ENCODE measurements at places on chromosomes 4 and X. TPM values are rescaled to one million over a fixed set of nuclear protein-coding genes. Genes with fewer than 3 reads are reported as not detected.

Gene COPS4
- total RNA-seq = 79.3 TPM

DNA sequence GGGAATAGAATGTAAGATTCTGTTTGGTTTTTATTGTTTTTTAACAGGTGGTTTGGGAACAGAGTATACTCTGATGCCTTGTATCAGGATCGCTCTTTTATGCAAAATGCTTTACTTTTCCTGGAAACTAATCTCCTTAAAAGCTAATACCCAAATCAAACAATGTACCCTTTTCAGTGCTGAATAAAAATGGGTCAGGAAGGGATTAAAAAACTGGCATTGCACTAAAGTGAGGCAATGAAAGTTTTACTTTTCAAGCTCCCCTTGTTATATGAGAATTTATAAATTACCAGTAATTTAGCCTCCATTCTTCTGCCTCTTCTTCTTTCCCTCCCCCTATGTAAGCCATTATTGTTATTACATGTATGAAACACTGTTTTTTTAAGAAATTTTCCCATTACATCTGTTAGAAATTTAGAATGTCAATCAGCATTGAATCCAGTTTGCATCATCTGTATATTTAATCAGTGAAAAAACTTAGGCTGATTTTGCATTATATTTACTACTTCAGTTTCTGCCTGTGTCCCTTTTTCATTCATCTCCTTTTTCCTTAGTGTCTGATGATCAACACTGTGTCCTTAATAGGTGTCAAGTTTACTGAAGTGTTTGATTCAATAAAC, 89.7 kb upstream of the NPNT start:
- DNase-seq = no peak
- no peaks in the 10 kb centered on the region for H3K36me3 ChIP-seq
- H3K4me1 ChIP-seq = peaks cover 13% of the 10 kb centered on the region
- H3K27me3 ChIP-seq = no peaks in the 10 kb centered on the region

- no peak for DNase-seq
- H3K27me3 ChIP-seq = peaks cover 3% of the 10 kb centered on the region
- peaks cover 6% of the 10 kb centered on the region for H3K4me1 ChIP-seq
- H3K36me3 ChIP-seq = no peaks in the 10 kb centered on the region
Observed at GRCh38 chrX:46670316-46670715, 88.6 kb downstream of the SLC9A7 start.

Gene XAGE1B
- not detected for total RNA-seq

- H3K4me1 ChIP-seq = peaks cover 13% of the 10 kb centered on the region
- H3K4me3 ChIP-seq = peak overlapping the region; percentile 41
- peak; percentile 55 for DNase-seq
- H3K36me3 ChIP-seq = no peaks in the 10 kb centered on the region
Observed at GRCh38 chr4:159206427-159206871, 103.6 kb downstream of the RAPGEF2 start.

GRCh38 chr4:145861336-145862318, 77.0 kb downstream of the ZNF827 start:
- H3K4me3 ChIP-seq = no peak overlapping the region
- no peak for DNase-seq
- no peaks in the 10 kb centered on the region for H3K27me3 ChIP-seq
- no peak overlapping the region for H3K27ac ChIP-seq

Gene DCX
- not detected for total RNA-seq

Gene BTK
- not detected for total RNA-seq

Gene MAP7D2
- total RNA-seq = under 0.01 TPM

- peak overlapping the region; percentile 35 for H3K27ac ChIP-seq
- peak; percentile 93 for DNase-seq
- no peak overlapping the region for H3K4me3 ChIP-seq
- H3K36me3 ChIP-seq = no peaks in the 10 kb centered on the region
Observed at GRCh38 chr4:114015444-114015899, 36.0 kb upstream of the ARSJ start.

Gene F8A3
- 0.88 TPM for total RNA-seq

Gene NALF2
- not detected for total RNA-seq

DNA sequence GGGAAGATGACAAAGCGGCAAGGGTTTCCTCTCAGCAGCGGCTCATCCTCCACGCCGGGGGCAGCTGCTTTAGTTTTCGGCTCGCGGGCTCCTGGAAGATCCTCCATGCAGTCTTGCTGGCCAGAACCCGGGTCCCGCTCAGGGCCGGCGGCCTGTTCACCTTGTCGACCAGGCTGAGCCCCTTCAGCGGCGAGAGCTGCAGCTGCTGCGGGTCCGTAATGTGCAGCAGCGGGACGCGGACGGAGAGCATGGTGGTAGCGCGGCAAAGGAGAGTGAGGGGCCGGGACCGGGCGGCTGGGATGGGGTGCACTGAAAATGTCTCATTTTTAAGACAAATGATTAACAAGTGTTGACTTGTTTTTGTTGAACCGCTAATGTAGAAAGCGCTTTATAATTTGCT, 33.2 kb downstream of the EFHC2 start:
- no peak overlapping the region for H3K27ac ChIP-seq
- no peaks in the 10 kb centered on the region for H3K27me3 ChIP-seq
- no peaks in the 10 kb centered on the region for H3K36me3 ChIP-seq
- H3K4me1 ChIP-seq = no peaks in the 10 kb centered on the region

GRCh38 chr4:150581641-150582051, 305 bp upstream of the MAB21L2 start:
- no peaks in the 10 kb centered on the region for H3K27me3 ChIP-seq
- peak overlapping the region; percentile 84 for H3K4me3 ChIP-seq
- peak overlapping the region; percentile 63 for H3K27ac ChIP-seq
- DNase-seq = peak; percentile 94
- no peaks in the 10 kb centered on the region for H3K36me3 ChIP-seq

Gene LRP2BP
- total RNA-seq = 1.4 TPM

Gene CCSER1
- total RNA-seq = not detected

- H3K36me3 ChIP-seq = no peaks in the 10 kb centered on the region
- no peak for DNase-seq
- H3K4me1 ChIP-seq = no peaks in the 10 kb centered on the region
- H3K4me3 ChIP-seq = no peak overlapping the region
- H3K27me3 ChIP-seq = no peaks in the 10 kb centered on the region
Observed at GRCh38 chrX:15033917-15034316, 160.7 kb downstream of the MOSPD2 start.

- H3K27ac ChIP-seq = no peak overlapping the region
- no peak for DNase-seq
- no peak overlapping the region for H3K4me3 ChIP-seq
Observed at GRCh38 chrX:10577853-10578252, 42.5 kb downstream of the MID1 start.

Gene PALLD
- 254 TPM for total RNA-seq

GRCh38 chrX:149145845-149146285, 359.2 kb downstream of the IDS start:
- H3K36me3 ChIP-seq = no peaks in the 10 kb centered on the region
- no peaks in the 10 kb centered on the region for H3K27me3 ChIP-seq

DNA sequence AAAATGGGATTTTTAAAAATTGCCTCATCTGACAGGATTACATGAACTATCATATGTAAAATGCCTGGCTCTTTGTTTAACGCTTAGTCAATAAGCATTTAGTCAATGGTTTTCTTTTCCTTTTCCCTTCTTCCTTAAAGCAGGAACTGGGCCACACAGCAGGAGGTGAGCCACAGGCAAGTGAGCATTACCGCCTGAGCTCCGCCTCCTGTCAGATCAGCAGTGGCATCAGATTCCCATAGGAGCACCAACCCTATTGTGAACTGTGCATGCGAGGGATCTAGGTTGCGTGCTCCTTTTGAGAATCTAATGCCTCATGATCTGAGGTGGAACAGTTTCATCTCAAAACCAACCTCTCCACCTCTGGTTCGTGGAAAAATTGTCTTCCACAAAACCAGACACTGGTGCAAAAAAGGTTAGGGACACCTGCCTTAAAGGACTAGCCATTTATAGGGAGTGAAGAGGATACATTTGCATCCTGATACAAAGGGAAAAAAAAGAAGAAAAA, 306.1 kb downstream of the FBXW7 start:
- no peak overlapping the region for H3K27ac ChIP-seq
- no peaks in the 10 kb centered on the region for H3K27me3 ChIP-seq
- no peak overlapping the region for H3K4me3 ChIP-seq

DNA sequence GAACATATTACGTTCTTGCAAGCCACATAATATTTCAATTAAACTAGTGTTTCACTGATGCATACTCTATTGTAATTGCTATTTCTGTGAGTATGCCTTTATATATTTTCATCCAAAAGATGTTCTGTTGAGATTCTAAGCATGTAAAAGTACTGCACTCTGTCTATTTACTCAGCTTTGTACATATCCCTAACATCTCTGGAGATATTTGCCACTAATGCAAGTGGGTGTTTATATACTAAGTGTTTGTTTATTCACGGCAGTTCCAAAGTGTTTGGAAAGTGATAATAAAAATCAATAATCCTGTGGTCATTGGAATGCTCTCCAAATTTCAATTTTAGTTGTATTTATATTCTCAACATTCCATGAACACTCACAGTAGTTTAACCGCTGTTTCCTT, 1989.0 kb downstream of the C4orf33 start:
- no peaks in the 10 kb centered on the region for H3K36me3 ChIP-seq
- H3K27me3 ChIP-seq = no peaks in the 10 kb centered on the region
- no peak overlapping the region for H3K27ac ChIP-seq

- no peak overlapping the region for H3K4me3 ChIP-seq
- no peak for DNase-seq
- peaks cover 28% of the 10 kb centered on the region for H3K27me3 ChIP-seq
- H3K27ac ChIP-seq = no peak overlapping the region
- H3K4me1 ChIP-seq = no peaks in the 10 kb centered on the region
Observed at GRCh38 chr4:87620086-87620485, 11.8 kb downstream of the DSPP start.

- H3K4me3 ChIP-seq = no peak overlapping the region
- DNase-seq = no peak
- H3K4me1 ChIP-seq = no peaks in the 10 kb centered on the region
- H3K27ac ChIP-seq = no peak overlapping the region
Observed at GRCh38 chrX:44189116-44189515, 154.4 kb downstream of the EFHC2 start.

GRCh38 chrX:40074080-40074958, 23.4 kb downstream of the BCOR start:
- peaks cover 4% of the 10 kb centered on the region for H3K4me1 ChIP-seq
- H3K27ac ChIP-seq = no peak overlapping the region
- peaks cover 36% of the 10 kb centered on the region for H3K36me3 ChIP-seq
- H3K4me3 ChIP-seq = no peak overlapping the region

DNA sequence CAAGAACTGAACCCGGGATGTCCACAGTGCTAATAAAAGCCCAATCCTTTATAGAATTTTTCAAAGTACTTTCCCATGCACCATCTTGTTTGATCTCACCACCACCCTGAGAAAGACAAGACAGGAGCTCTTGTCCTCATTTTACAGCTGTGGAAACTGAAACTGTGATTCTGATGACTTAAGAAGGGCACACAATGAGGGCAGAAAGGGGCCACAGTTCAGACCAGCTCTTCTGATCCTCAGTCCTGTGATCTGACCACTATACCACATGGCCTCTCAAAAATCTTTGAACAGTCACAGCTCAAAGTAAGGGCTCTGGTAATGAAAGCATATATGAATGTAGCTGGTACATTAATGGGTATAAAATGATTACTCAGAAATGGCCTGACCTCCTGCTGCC, 127.3 kb upstream of the CPEB2 start:
- no peak overlapping the region for H3K27ac ChIP-seq
- no peak for DNase-seq
- no peaks in the 10 kb centered on the region for H3K36me3 ChIP-seq
- H3K4me3 ChIP-seq = no peak overlapping the region

DNA sequence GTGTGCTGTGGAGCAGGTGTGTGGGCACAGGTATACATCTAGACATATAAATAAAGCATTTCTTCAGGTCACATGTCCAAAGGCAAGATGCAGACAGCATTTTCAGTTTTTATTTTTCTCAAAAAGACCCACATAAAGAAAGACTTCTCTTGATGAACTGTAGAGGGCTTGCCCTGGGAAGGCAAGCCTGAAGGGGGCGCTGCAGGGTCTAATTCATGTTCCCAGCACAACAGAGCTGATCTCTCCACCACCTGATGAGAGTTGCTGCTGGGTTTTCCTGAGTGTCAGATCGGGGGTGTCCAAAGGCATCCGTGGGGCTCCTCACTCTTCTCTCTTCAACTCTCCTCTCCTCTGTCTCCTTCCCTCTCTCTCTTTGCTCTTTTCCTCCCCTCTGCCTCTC, 26.6 kb downstream of the ADRA2C start:
- no peaks in the 10 kb centered on the region for H3K27me3 ChIP-seq
- no peaks in the 10 kb centered on the region for H3K36me3 ChIP-seq
- H3K4me3 ChIP-seq = no peak overlapping the region
- H3K27ac ChIP-seq = no peak overlapping the region
- no peaks in the 10 kb centered on the region for H3K4me1 ChIP-seq

Gene GASK1B
- total RNA-seq = 35.4 TPM
